ENCODE measurements at places on chromosomes 11 and 22.

GRCh38 chr11:123413636-123414035 is 16.4 kb upstream of the GRAMD1B start:
- no peak for DNase-seq

- no peak for DNase-seq
Measured at GRCh38 chr11:206526-207207, 532 bp downstream of the BET1L start.

DNA sequence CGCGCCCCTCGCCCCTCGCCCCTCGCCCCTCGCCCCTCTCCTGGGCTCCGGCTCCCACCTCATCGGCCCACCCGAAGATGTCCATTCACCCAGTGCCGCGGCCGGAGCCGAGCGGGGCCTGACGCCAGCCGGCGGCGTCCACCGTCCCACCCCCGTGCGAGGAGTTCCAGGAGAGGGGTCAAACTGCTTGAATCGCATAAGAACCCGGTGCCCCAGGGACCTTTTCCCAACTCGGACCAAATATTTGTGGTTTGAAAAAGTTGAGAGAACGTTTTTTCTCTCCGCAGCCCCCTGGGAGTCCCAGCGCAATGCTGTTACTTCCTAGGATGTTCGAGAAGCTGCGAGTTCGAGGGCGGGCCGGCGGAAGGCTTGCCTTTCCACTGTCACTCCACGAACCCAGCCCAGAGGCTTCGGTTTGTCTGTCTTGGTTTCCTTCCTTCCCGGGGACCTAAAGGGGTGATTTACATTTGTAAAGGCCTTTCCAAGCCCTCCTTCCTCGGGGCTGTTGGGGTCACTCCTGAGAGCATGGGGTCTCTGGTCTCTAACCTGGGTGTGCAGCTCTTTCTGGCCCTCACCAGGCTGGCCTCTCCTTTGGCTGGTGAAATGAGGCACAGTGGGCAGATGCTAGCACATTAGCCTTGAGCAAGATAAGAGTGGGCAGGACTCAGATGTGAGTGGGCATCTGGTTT is 38.0 kb downstream of the ETS1 start:
- no peak for DNase-seq

GRCh38 chr11:62865635-62866034 is 15.1 kb upstream of the SLC3A2 start:
- no peak for DNase-seq

- DNase-seq = no peak
Measured at GRCh38 chr11:125025968-125026367, 37.1 kb upstream of the SLC37A2 start.

DNA sequence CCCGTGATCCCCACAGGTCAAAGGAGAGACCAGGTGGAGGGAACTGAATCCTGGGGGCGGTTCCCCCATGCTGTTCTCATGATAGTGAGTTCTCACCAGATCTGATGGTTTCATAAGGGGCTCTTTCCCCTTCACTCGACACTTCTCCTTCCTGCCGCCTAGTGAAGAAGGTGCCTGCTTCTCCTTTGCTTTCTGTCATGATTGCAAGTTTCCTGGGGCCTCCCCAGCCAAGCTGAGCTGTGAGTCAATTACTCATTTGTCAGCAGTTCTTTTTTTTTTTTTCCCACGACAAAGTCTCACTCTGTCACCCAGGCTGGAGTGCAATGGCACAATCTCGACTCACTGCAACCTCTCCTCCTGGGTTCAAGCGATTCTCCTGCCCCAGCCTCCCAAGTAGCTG is 1530.4 kb downstream of the BRD1 start:
- DNase-seq = no peak

GRCh38 chr11:61803889-61804647 is 11.4 kb downstream of the FEN1 start:
- no peak for DNase-seq

- DNase-seq = no peak
Measured at GRCh38 chr11:64859542-64860414, 15.3 kb upstream of the CDC42BPG start.

GRCh38 chr11:68372114-68372513 is 59.7 kb downstream of the LRP5 start:
- DNase-seq = no peak

DNA sequence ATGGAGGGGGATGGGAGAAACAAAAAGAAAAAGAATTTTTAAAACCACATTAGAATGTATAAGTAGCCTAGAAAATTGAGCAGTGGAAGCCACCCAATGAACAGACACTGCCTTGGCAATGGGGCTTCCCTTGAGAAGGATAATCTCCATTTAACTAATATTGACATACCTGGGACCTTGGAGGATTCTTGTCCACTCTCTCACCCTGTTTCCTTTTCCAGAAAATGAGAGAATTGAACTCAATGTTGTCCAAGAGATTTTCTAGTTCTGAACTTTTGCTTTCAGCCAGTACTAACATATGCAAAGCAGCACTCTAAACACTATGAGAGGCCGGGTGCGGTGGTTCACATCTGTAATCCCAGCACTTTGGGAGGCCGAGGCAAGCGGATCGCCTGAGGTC is 524 bp downstream of the MS4A8 start:
- DNase-seq = no peak

DNA sequence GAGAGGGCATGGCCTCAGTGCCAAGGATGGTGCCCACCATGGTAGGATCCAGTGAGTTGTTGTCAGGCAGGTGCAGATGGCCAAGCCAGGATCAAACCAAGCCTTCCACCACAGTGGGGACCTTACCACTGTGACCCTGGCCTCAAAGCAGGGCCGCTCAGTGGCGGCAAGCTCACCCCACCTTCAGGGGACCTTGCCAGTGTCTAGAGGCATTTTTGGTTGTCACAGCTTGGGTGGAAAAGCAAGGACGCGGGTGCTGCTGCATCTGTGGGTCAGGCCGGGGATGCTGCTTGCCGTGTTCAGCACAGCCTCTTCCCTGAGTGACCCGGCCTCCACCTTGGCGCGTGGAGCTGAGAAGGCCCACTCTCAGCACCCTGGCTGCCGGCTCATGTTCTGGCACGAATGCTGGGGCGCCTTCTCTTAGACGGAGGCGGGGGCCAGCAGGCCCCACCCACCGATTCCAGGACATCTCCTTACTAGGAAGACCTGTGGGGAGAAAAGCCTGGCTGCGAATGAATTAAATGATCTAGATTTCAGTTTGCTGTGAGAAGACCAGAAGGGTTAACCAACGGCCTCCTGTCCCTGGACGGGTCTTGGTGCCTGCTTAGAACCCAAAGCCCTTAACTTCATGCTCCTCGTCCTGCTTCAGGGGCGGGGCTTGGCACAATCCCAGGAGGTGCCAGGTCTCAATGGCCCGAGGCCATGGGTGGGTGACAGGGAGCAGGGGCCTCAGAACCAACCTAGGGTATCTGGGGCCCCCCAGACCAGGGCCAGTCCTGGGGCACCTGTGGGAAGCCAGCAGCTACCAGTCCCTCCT is 18.9 kb downstream of the TRMU start:
- no peak for DNase-seq

DNA sequence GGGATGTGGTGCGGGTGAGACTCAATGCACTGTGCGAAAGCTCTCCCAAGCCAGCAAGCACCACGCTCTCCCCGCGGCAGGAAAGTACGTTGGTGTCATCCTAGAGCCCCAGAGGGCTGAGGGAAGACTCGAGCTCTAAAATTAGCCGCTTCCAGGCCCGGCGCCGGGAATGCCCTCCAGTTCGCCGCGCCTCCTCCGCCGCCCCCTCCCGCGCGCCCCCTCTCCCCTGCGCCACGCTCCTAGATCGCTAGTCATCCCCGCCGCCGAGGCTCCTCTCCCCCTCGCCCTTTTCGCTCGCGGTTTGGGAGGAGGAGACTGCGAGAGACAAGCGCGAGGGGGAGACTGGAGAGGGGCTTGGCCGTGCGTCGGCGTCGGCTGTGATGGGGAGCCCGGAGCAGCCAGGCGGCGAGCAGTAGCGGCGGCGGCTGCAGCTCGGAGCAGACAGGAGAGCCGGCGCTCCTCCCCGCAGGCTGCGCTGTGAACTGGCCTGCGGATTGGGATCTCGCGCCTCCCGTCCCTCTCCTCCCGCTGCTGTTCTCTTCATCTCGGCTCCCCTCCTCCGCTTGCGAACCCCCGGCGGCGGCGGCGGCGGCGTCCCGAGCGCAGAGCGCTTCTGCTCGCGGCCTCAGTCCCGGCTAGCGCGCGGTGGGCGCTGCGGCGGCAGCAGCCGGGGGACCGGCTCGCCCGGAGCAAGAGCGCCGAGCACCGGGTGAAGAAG is at the start of gene FAT3:
Gene FAT3, plus strand, starts transcription at position 412 of the 718 bp plus-strand sequence. CDS start 127,295 bp downstream, outside the sequence.
- peak; percentile 42 for DNase-seq

DNA sequence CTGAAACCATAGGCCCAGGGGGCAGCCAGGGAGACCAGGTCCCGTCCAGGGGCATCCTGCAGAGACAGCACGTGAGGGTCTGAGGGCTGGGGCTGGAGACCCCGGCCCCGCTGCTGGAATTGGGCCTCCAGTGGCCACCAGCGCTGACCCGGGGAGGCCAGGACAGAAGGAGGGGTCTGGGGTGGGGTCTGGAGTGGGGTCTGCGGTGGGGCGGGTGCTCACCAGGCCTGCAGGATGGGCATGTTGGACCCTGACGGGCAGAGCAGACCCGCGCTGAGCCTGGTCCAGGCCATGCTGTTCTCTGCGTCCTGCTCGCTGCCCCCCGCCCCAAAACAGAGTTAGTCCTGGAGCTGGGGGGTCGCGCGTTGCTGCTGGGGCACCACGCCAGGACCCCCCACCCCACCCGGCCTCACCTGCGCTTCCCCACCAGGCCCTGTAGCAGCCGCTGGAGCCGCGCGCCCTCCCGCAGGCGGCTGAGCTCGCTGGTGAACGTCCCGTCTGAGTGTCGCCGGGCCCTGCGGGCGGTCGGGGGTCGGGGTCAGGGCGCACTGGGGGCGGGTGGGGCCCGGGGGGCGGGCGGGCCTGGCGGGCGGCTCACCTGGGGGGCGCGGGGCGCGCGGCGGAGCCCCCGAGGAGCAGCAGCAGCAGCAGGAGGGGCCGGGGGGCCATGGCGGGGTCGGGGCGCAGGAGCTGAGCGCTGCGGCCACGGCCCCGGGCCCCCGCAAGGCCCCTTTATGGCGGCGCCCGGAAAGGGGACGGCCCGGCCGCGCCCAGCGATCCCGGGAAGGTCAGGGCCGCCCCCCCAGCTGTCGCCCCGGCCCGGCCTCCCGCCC is at the start of gene SCT:
Gene SCT, minus strand, starts transcription at position 707 of the 833 bp plus-strand sequence. Its CDS starts 38 bp downstream, at position 669.
- DNase-seq = no peak

DNA sequence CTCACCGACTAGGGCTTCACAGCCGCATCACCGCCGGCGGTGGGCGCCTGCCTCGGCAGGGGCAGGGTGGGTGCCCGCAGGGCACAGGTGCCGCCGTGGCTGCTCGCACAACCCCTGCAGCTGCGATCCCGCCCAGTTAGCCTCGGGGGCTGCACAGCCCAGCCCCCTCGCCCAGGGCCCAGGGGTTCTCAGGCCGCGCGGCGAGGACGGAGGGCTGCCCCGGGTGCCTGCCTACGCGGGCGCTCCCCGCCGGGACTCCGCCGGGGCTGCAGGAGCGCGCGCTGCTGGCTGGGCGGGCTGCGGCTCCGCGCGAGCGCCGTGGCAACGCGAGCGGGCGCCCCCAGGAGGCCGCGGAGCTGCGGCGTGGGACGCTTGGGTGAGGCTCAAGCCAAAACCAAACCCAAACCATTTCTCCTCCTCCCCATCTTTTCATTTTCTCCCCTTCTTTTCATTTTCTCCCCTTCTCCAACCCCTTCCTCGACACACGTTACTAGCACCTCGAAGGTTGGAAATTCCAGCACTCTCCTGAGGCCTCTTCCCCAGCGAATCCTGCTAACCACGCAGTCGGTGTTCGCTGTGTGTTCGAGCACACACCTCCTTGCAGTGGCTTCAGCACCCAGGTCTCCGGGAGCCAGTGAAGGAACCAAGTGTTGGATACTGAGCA is at the start of gene MICAL3:
Gene MICAL3, minus strand, starts transcription at position 286 of the 664 bp plus-strand sequence. CDS start 117,749 bp downstream, outside the sequence.
- peak; percentile 25 for DNase-seq
